HFF-Myc (cell line): ENCODE measurements at places on chromosomes 4 and X.

DNA sequence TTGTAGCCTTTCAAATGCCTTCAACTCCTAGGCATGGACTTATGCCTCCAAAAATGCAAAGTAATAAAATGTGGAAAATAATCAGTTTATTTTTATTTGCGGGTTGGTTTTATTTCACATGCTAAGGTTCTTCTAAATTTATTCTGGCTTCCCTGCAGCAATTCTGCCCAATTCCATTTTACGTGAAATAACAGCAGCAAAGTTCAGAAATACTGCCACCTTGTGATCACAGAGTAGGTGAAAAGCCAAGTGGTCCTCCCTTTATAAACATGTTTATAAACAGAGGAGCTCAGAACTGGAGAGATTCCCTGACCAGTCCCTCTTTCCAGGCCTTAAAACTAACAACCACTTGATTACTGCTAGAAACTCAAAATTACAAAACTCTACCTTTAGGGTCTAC, 14.7 kb upstream of the DCHS2 start:
- DNase-seq, result no peak

DNA sequence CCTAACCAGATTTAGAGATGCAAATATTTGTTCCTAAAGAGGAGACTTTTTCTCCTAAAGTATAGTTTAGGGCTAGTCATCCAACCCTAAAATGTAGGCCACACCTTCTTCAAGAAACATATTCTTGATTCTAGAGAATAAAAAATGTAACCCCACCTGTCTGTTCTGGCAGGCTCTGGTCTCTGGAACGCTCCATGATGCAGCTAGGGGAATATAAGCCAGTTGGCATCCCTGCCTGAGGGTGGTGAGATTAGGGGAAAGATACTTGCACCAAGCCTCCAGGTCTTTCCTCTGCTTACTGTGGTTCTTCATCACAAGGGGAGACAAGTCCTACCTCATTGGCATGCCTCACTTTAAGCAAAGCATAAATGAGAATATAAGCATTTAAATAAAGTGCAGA, 21.2 kb upstream of the TBC1D9 start:
- no peak for DNase-seq

DNA sequence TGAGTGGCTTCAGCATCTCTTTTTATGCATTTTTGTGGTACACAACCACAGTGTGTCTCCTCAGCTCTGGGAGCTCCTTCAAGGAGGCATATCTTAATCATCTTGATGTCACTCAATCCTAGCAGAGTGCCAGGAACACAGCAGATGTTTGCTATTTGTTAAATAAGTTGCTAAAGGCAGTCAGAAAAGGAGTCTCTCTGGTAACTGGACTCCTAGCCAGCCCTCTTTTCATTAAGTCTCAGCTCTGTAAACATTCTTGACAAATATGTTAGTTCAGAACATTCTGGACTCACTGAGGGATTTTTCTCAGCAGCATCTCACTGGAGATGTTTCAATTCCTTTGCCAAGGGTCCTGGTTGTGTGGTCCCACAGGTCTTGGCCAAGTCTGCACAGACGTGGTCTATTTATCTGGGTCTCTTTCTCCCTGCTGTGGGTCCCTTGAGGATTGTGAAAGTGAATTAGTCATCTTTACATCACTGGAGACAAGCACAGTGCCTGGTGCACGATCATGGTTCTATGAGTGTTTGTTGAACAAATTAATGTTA, 20.3 kb upstream of the FAM9C start:
- DNase-seq, result no peak

GRCh38 chr4:107823870-107824349, 822 bp upstream of the SGMS2 start:
- no peak for DNase-seq

GRCh38 chr4:163622379-163623035, 128.0 kb downstream of the TMA16 start:
- no peak for DNase-seq

- DNase-seq, result no peak
Observed at GRCh38 chr4:29708473-29708872, 1011.7 kb upstream of the PCDH7 start.
